ENCODE measurements at places on chromosomes 11 and 22.

GRCh38 chr11:126832387-126832786 is 168.2 kb downstream of the KIRREL3 start:
- DNase-seq = no peak

DNA sequence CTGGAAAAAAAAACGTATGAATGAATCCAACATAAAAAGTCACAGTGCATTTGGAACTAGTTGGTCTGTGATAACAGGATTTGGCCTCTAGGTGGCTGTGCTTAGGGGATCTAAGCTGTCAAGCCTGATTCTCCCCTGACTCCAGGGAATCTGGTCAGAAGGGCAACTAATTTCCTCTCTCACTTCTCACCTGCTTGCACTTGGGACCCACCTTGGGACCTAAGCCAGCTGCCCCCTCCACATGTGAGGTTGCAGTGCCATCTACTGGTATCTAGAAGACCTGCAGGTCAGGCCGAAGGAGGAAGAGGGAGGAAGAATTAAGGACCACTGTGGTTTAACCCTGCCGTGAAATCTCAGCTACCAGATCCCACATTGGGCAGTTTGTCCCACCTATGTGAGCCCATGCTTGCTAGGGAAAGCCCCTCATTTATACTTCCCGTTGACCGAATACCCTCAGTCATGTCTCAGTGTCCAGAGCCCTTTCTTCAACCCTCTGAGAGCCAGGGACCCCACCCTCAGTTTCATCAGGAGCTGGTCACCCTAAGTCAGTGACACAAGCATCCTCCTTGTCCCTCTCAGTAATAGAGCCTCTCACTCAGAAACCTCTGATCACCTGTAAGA is 33.2 kb upstream of the CAVIN3 start:
- peak; percentile 27 for DNase-seq

DNA sequence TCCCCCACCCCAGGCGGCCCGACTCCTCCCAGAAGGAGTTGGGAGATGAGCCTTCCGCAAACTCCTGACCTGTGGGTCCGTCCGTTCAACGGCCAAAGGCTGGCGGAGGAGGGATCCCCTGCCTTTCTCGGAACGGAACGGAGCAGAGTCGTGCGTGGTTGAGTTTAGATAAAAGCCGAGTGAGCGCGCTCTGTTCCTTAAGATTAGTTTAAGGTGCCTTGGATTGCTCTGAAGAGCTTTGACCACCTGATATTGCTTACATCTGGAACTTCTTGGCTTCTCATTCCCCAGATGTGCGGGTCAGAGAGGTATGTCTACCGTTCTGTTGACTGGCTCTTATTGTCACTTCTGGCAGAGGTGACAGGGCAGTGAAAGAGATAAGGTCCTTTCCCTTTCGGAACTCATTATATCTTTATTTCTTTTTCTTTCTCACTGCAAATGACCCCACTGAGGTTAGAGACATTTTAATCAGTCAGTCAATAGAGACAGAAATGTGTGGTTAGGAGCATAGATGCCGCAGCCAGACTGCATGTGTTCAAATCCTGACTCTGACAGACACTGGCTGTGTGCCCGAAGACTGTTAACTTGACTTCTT is at the start of gene TRIM6:
TRIM6 (plus strand) TSS at position 31 of the 595 bp plus-strand sequence; CDS start at position 292, 261 bp downstream.
- no peak for DNase-seq

DNA sequence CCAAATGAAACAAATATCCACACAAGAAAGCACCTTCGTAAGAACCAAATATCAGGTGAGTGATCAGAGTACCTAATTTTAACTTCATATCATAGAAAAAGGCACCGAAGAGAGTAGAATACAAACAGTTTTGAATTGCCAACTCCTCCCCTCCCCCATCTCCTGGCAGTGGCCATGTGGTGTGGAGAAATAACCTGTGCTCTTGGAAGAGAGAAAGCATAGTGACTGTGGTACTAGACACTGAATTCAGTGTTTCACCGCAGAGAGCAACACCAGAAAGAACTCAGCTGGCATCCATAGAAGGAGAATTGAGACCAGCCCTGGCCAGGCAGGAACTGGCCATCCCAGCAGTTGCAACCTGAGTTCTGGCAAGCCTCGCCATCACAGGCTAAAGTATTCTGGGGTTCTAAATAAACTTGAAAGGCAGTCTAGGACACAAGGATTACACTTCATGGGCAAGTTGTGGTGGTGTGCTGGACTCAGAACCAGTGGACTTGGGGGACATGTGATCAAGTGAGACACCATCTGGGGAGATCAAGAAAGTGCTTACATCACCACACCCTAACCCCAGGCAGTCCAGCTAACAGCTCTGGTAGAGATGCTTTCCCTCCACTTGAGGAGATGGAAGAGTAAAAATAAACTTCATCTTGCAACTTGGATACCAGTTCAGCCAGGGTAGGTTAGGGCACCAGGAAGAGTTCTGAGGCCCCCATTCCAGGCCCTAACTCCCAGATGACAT is 1003.2 kb downstream of the NTM start:
- DNase-seq = no peak

GRCh38 chr11:8735094-8735493 is 52.5 kb downstream of the RPL27A start:
- DNase-seq = no peak

GRCh38 chr22:17217179-17217578 is 2.1 kb downstream of the ADA2 start:
- DNase-seq = no peak

DNA sequence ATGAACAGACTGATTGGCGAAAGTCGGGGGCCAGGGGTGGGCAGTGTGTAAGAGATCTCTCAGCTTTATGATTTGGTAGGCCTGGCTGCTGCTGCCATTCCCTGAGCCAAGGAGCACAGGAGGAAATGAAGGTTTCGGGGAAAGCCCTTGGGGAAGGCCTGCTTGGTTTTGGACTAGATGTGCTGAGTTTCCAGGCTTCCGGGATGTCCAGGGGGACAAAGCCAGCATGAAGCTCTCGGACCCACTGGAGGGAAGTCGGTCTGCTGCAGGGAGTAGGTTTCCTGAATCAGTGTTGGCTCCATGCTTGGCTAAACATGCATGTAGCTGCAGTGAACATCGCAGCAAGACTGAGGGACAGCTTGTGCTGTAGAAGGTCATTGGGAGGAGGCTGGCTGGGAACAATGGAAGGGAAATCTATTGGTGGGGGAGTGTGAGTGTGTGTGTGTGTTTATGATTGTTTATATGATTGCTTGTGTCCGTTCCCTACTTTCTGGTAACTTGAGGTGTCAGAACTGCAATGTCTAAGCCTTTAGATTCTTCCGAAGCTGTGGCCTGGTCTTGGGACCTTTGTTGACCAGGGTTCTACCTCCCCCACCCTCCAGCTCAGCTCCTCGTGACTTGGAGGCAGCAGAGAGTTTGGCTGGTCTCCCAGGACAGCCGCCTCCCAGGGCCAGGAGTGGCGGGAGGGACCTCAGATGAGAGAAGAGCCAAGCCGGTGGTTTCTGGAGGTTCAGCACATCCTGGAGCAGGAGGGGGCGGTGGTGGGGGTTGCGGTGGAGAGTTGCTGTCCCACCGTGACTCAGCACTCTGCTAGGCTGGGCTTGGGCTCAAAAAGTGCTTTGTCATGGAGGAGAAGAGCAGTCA is 4.0 kb upstream of the FTH1 start:
- peak; percentile 97 for DNase-seq

DNA sequence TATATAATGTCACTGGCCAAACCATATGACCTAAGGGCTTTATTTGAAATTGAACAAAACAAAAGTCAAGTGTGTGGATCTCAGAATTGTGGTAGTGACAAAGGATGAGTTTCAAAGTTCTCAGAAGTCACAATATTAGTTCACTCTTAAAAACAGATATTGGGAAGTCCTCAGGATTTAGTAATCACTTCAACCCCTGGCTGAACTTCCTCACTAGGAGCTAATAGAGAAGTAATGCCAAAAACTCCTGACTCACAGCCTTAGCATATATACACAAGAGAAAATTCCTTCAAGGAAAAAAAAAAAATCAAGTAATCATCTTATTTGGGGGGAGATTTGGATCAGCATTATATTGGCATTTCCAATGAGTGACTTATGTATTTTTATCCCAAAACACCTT is 75.6 kb upstream of the APOA1 start:
- DNase-seq = no peak

GRCh38 chr22:29306175-29306834 is at the start of gene GAS2L1:
Gene GAS2L1, plus strand, starts transcription at chr22:29306650. Its CDS starts 1,456 bp downstream, at chr22:29308106.
- peak; percentile 83 for DNase-seq

DNA sequence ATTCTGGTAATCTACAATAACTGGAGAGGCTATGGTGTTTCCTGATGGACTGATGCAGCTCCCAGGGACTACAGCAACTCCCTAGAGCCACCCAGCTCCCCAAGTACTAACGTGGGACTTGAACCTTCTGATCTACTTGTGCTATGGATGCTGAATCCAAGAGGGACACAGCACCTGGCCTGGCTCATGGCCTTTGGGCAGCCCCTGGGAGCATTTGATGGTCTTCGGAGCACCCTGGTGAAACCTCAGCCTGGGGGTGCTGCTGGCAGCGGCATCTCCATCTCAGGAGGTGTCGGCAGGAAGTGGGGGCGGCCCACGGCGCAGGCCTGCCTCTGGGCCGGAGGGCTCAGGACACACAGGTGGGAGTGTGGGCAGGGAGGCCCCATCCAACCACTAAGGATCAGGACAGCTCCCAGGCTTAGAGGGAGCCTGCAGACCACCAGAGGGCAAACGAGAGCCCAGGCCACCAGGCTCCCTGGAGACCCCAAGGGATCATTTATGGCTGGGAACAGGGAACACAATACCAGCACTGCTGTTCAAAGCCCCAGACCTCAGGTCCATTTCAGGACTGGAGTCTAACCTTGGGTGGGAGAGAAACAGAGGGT is 8.7 kb downstream of the EHD1 start:
- DNase-seq = no peak

Measured in posterior cingulate gyrus (tissue), 11 donors.